ENCODE measurements at places on chromosomes 13 and 19.

DNA sequence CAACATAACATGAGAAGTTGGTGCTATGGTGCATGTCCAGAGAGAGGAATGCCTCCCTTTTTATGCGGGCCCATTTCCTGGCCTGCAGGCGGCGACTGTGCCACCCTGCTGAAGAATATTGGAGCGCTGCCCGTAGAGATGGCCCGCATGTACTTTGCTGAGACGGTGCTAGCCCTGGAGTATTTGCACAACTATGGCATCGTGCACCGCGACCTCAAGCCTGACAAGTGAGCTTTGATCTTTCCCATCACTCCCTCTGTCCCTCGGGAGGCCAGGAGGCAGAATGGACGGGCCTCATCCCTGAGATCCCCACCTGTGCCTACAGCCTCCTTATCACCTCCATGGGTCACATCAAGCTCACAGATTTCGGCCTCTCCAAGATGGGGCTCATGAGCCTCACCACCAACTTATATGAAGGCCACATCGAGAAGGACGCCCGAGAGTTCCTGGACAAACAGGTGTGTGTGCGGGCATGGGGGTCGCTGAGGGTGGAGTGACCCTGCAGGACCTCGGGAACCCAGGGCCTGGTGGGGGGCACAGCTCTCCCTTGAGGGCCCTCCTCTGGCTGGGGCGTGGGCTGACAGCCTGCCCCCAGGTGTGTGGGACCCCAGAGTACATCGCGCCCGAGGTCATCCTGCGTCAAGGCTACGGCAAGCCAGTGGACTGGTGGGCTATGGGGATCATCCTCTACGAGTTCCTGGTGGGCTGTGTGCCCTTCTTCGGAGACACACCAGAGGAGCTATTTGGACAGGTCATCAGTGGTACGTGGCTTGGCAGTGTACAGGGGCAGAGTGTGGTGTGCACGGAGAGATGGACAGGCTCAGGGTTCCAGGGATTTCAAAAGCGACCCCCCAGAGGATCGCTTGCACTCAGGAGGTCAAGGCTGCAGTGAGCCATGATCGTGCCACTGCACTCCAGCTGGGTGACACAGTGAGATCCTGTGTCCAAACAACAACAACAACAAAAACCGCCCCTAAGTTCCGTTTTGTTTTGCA, 16.2 kb downstream of the DNASE2 start:
- DNase-seq: no peak

GRCh38 chr13:106113796-106114195, 421.7 kb downstream of the EFNB2 start:
- DNase-seq: no peak

DNA sequence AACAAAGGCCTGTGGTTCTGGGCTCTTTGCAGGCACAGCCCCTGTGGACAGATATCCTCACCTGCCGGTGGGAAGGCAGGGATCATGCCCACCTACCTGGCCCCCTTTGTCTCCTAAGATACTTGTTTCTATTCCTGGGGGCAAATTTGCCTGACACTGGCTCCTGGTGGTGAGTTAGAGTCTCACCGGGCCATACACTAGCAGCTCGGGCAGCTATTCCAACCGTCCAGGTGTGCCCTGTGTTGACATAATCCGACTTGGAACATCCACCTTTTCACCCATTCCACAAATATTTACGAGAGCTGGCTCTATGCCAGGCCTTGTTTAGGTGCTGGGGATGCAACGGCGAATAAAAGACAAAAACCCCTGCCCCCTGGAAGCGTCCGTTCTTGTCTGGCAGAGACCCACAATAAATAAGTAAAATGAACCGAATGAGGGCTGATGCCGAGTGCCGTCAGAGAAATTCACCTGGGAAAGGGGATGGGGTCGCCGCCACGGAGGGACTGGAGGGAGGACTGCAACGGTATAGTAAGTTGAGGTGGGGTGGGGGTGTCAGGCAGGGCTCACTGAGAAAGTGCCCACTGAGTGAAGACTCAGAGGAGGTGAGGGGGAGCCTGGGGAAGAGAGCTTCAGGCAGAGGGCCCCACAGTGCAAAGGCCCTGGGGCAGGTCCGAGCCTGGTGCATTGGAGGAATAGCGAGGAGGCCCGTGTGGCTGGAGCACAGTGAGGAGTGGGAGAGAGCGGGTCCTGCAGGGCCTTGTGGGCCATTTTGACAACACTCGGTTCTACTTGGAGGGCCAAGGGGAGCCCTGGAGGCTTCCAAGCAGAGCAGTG, 43.2 kb upstream of the RANBP3 start:
- DNase-seq: no peak

DNA sequence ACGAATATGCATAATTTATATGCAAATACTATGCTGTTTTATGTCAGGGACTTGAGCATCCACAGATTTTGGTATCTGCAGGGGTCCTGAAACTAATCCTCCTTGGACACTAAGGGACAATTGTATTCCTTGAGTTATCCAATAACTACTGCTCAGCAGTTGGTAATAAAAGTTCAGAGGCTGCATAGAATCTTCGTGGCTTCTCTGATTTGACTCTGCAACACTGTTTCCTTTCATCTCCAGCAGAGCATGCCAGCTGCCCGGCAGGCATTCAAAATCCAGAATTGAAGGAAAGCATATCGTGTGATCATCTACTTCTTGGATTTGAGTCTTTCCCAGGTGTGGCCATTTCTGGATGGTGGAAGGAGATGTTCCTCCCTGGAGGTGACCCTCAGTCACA, 64.5 kb upstream of the MRI1 start:
- DNase-seq: no peak

GRCh38 chr19:611481-611868, 21.8 kb downstream of the HCN2 start:
- DNase-seq: no peak

DNA sequence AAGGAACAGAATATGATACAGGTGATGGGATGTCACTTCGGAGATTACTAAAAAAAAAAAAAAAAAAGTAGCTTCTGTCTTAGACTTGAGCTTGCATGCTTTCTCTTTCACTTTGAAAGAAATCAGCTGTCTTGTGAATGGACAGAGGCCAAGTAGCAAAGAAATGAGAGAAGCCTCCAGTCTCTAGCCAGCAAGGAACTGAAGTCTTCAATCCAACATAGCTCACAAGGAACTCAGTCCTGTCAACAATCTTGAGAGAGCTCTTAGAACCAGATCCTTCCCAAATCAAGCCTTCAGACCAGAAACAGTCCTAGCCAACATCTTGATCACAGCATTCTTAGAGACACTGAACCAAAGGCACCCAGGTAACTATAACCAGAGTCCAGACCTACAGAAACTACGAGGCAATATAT, 7.7 kb downstream of the N4BP2L2 start:
- DNase-seq: no peak

DNA sequence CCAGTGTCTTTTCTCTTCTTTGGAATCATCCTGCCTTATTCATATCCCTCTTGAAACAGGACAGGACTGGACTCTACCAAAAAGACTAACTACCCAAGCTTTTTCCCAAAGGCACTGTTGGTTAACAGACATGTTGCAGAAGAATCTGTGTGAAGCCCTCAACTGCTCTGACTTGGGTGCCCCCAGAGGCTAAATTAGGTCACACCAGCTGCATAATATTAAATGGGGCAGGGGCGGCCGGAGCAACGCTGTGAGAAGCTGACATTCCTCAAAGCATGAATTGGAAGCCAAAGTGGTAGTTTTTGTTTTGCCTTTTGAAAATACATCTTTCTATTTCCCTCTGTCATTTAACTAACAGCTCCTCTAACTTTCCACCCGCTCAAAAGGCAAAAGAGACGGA, 185.9 kb downstream of the LHFPL6 start:
- DNase-seq: no peak

DNA sequence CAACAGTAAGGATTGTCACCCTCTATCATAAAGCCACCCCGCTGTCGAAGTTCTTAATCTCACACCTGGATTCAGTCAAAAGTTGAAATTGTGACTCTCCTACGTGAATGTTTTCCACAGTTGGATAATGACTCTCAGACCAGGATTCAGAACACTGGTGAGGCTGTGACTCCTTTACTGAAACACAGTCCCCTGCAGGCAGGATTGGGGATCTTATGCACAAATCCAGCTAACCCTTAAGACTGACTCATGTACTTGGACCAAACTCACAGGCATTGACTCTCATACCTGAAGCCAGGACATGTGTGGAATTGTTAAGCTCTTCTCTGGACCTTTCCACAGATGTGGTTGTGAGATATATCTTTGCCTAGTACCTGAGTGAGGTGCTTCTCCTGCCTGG, 46.8 kb downstream of the ZNF85 start:
- no peak for DNase-seq

GRCh38 chr13:37681281-37682032, 82.9 kb upstream of the POSTN start:
- no peak for DNase-seq

DNA sequence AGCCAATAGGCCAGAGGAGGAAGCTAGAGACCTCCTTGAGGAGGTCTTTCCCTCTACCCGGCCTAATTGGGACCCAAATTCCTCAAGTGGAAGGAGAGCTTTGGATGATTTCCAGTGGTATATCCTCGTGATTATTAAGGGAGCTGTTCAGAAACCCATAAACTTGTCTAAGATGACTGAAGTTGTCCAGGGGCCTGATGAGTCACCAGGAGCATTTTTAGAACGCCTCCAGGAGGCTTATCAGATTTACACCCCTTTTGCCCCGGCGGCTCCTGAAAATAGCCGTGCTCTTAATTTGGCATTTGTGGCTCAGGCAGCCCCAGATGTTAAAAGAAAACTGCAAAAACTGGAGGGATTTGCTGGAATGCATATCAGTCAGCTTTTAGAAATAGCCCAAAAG, 198.1 kb downstream of the ZNF486 start:
- no peak for DNase-seq

GRCh38 chr19:13082192-13083007, 20.3 kb downstream of the LYL1 start:
- no peak for DNase-seq

GRCh38 chr13:101594936-101595335, 142.5 kb downstream of the ITGBL1 start:
- DNase-seq: no peak

DNA sequence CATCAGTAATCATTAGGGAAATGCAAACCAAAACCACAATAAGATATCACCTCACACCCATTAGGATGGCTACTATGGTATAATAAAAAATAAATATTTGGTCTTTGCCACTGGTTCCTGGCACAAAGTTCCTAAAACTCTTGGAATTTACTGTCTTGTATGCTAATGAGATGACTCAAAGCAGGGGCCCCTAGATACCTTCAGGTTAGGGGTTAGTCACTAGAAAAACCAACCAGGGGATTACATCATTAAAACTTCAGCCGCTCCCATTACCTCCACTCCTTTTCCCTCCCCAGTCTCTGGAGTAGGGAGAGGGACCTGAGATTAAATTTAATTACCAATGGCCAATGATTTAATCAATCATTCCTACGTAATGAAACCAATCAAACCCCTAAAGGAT, 49.6 kb downstream of the THSD1 start:
- no peak for DNase-seq

DNA sequence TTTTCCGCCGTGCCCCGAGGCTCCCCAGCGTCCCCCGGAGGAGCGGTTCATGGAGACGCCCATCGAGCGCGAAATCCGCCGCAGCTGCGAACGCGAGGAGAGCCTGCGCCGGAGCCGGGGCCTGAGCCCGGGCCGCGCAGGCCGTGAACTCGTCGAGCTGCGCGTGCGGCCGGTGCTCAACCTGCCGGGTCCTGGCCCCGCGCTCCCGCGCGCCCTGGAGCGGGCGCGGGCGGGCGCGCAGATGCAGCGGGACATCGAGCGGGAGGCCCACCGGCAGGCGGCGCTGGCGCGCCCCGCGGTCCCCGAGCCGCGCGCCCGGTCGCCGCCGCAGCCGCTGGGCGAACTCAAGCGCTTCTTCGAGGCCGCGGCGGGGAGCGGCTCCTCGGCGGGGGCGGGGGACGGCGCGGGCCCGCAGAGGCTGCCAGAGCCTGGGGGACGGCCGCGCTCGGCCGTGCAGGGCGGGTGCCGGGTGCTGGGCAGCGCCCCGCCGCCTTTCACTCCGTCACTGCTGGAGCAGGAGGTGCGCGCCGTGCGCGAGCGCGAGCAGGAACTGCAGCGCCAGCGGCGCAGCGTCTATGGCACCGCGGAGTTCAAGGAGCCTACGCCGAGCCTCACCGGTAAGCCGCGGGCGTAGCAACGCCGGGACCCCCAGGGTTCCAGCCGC, 807 bp downstream of the MISP3 start:
- peak; percentile 55 for DNase-seq

DNA sequence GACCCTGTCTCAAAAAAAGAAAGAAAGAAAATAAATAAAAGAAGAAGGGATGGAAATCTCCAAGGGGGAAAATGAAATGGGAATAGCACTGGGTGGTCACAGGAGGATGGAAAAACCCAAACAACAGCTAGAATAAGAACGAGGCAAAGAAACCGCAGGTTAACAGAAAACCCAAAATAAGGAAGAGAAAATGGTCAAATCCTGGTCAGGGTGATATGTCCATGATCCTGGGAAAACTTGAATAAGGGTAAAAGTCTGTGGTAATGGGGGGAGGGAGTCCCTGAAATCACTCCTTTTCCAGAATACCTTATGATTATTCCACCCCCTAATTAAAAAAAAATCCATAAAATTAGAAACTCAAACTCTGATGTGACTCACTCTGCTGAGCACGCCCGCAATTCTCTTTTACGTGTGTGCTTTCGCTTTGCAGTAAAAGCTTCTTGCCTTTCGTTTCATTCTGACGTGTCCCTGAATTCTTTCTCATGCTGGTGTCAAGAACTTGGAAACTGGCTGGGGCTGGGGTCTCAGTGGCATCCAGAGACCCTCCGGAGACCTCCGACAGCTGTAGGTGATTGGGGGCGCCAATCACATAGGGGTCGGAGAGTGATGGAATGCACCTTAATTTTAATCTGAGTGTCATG, 4.3 kb upstream of the NAXD start:
- DNase-seq: no peak

- DNase-seq: no peak
Measured at GRCh38 chr19:10952809-10953208, 8.0 kb upstream of the SMARCA4 start.

- DNase-seq: peak; percentile 16
Measured at GRCh38 chr13:49627831-49628652, at the start of gene ARL11. ARL11 (plus strand) TSS chr13:49628507; CDS start chr13:49630448, 1,941 bp downstream.

DNA sequence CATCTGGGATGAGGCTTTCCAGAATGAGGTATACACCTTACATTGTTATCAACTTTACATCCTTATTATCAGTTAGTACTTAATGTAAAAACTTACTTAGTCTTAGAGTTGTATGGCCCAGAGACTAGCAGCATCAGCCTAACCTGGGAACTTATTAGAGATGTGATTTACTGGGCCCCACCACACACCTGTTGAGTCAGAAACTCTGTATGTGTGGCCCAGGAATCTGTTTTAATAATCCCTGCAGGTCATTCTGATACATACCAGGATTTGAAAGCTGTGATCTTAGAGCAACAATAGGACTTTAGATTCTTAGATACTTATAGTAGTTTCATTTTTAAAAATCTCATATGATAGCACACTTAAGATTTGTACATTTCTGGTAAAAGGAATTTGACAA, 17.4 kb downstream of the FNDC3A start:
- DNase-seq: no peak

GRCh38 chr19:16201011-16201391, 3.3 kb downstream of the AP1M1 start:
- DNase-seq: no peak

- no peak for DNase-seq
Measured at GRCh38 chr13:39603424-39603947, 493 bp upstream of the LHFPL6 start.

DNA sequence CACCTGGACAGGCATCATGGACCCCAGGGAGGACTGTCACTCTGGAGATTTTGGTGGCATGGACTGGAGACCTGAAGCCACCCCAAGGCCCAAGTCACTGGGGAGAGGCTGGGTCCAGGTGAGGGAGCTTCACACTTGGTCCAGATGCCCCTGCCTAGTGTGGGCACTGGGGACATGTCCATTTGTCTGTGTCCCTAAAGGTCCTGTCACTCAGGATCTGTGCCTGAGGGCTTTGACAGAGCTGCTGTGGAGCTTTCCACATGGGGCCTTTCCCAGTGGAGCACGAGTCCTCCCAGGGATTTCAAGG, 40.5 kb upstream of the CEACAM8 start:
- no peak for DNase-seq

Measured in stimulated activated CD8-positive, alpha-beta memory T cell treated with anti-CD3 and anti-CD28 coated beads, Interleukin-15, amount 100 ng/mL, for 24 hours (primary cell).